SK-N-DZ (cell line): ENCODE measurements at places on chromosomes 3 and 15.
A peak's percentile ranks its signal among the peaks of the same experiment; 100 is the strongest.

DNA sequence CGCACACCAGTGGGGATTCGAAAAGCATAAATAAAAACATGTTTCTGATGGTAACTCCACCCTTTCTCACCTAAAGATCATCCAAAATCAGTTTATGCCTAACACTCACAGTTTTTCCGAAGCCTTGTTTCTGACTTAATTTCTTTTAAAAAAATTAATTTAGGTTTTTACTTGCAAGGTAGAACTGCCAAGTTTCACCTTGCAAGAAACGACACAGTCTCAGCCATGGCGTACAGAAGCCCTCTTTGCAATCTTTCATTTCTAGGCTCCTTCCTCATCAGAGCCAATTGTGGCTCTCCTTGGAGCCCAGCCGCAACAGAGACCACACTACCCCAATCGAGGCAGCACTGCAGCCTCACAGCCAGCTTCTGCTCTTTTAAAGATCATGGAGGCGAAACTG is 31.0 kb upstream of the FEZF2 start:
- no peak for DNase-seq

GRCh38 chr3:111989061-111989678 is 9.6 kb upstream of the TAGLN3 start:
- DNase-seq: peak; percentile 57

- no peak for DNase-seq
These were observed 44.4 kb downstream of the IL1RAP start for GRCh38 chr3:190558316-190558715.

DNA sequence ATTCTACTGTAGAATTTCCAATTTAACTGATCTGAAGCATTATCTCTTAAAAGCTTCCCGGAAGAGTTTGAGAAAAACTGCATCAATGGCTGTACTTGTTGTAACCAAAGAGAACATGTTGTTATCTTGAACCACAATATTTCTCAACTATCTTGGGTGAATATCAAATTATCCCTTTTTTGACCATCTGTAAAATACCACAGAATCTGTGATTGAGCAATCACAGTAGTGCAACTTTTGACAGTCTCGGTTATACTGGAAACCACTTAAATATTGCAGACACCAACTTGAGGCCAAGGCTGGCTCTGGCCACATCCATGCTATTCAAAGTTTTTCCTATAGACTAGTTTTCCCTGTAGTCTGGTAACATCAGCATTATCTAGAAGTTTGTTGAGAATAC is 842.8 kb upstream of the EPHA6 start:
- no peak for DNase-seq

DNA sequence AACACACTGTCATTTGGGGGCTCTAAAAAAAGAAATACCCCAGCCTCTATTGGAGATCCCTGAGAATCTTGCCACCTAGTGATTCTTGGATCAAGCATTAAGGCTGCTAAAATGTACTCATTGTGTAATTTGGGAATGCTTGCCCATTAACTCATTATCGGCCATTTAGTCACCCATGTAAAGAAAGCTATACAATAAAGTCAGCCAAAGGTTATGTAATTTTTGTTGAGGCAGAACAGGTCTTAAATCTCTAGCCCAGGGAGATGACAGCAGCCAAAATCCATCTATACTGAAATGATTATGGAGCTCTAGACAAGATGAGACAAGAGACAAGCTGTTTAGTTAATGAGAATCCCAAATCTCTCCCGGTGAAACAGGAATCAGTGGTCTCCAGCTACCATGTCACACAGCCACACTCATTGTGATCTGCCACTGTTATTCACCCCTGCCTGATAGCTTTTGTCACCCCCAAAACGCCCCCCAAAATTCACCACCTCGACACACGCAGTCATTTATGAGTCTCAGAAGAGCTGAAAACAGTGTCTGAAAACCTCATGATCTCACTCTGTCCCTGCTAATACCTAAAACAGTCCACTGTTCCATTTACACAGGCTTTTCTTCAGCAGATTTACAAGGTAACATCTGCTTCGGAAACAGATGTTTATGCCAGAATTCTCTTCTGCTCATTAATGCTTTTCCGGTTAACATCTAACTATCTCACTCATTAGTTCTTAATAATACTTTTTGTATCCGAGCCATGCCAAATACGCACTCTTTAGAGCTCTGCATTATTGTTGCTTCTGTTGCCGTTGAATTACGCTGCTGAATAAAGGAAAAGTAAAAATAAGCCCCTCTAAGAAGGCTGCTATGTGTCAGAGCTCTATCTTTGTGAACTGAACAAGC is 138.5 kb downstream of the RORA start:
- DNase-seq: no peak
